ENCODE measurements at places on chromosomes 2 and 18.

GRCh38 chr2:241128266-241128665 lies 21.0 kb downstream of the PASK start:
- DNase-seq: no peak

DNA sequence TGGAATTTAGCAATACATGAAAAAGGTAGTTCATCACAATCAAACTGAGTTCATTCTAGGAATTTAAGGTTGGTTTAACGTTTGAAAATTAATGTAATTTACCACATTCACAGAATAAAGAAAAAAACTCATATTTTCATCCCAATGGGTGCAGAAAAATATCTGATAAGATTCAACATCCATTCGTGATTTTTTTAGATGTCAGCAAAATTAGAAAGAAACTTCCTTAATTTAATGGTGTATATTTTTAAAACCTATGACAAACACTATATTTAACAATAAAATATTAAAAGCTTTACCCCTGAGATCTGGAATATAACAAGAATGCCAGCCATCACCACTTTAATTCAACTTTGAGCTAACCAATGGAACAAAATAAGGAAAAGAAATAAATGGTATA lies 208.7 kb upstream of the CHAC2 start:
- no peak for DNase-seq

DNA sequence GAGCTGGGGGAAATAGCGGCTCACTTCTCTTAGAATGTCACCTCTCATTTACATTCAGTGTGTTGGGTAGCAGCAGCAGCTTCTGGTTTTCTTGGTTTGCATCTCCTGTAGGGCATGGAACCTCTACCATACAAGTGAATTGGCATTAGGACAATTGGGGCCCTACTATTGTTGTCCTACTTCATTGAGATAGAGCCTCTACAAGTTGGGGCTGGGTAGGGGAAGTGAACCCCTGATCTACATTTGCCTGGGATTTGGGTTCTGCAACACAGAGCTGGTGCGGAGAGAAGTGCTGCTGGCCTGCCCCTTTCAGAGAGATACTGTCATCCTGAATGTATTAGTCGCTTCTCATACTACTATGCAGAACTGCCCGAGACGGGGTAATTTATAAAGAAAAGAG lies 391.6 kb upstream of the HS6ST1 start:
- DNase-seq: no peak

- DNase-seq: no peak
Observed at GRCh38 chr2:120239488-120240287, 13.0 kb upstream of the RALB start.

GRCh38 chr2:45716915-45717314 lies 65.4 kb downstream of the PRKCE start:
- DNase-seq: no peak

GRCh38 chr2:8794923-8795825 lies 42.2 kb downstream of the KIDINS220 start:
- DNase-seq: no peak

GRCh38 chr2:174611854-174612253 lies 14.2 kb upstream of the WIPF1 start:
- no peak for DNase-seq

- DNase-seq: no peak
Observed at GRCh38 chr2:169384816-169385215, 22.5 kb upstream of the LRP2 start.

- no peak for DNase-seq
Observed at GRCh38 chr2:84238907-84239306, 220.2 kb downstream of the SUCLG1 start.

DNA sequence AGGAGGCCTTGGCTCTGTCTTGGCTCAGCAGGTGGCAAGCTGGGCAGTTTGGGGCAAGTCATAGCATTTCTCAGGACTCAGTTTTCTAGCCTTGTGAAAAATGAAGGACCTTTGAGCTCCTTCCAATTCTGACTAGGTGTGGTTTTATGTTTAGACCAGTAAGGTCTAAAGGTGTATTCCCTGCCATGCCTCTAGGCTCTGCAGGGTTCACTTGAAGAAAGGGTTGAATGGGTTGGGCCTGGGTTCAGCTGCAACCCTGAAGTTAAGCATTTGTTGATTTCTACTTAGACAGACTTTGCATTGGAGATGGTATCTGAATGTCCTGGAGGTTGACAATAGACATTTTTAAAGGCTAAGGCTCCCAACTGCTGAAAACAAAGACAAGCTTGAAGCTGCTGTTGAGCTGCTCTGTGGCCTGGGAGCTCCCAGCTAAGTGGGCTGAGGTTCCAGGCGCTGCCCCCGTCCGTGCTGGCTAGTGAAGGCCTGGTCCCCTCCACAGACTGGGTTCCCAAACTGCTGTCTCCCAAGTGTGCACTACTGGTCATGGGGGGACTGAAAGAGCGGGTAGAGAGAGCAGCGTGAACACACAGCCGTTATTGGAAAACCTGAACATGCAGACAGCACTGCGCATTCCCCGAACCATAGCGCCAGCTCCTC lies 100.7 kb upstream of the SMAD7 start:
- DNase-seq: no peak

DNA sequence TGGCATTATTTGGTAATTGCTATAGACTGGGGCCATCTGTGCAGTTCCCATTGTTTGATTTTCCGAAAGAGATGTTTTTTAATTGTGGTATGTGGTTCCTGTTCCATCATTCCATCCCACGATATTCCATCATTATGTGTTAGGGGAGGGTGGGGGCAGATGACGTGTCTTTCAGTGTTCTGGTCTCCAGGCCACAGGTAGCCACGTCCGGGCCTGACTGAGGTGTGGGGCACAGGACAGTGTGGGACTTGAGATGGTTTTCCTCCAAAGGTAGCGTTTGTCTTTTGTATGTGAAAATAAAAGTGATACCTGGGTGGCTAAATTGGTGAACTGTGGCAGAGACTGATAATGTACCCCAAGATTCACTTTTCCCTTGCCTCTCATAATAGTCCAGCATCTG lies 192.2 kb upstream of the HAAO start:
- no peak for DNase-seq

DNA sequence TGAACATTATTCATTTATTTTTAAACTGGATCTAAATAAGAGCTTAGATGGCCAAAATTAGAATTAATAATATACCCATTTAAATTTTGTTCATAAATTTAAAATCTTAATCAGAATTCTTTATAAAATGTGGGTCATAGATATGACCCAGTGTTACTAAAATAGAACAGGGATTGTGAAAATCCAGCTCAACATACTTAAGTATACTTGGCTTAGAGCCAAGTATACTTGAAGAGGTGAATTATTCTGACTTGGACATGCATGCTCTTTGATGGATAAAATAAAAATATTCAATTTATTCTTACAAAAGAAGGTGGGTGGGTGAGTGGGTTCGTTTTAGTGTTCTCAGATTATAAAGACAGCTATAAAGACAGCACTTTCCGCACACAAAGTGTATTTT lies 70.7 kb downstream of the SPOPL start:
- no peak for DNase-seq

DNA sequence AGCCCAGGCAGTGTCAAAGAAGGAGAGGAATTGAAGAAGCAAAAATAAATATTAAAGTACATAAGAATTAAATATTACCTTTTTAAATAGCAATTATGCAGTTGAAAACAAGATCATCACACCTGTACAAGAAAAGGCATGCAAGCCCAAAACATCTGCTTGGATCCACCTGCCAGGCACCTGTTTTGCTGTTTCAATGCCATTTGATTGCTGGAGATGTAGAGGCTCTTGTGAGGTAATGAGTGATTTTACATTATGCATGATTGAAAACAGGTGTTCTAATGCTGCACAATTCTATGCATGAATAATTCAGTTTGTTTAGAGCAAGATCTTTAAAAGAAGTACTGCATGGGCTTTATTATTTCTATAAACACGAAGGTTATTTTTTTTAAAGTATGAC lies 700.6 kb upstream of the ZEB2 start:
- no peak for DNase-seq

DNA sequence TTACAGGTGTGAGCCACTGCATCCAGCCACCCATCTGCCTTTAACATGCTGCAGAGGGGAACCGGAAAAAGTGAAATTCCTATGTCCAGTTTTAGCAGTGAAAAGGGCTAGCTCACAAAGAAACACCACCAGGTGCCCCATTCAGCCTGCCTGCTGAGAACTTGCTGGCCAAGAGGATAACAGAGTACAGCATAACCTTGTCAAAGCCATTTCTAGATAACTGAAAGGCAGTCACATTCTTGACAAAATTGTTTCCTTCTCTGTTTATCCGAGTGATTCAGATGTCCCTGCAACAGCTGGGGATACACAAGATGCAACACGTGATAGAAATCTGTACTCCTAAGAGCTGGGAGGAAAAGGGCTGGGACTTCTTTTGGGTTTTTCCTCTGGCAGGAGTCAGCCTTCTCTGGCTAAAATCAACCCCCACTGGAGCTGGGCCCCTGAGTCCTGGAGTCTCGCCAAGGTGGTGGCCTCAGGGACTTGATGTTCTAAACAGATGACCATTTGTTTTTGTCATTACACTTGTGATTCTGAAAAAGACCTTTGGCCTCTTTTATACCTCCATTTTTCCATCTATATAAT lies 505.4 kb downstream of the BCL11A start:
- DNase-seq: no peak

DNA sequence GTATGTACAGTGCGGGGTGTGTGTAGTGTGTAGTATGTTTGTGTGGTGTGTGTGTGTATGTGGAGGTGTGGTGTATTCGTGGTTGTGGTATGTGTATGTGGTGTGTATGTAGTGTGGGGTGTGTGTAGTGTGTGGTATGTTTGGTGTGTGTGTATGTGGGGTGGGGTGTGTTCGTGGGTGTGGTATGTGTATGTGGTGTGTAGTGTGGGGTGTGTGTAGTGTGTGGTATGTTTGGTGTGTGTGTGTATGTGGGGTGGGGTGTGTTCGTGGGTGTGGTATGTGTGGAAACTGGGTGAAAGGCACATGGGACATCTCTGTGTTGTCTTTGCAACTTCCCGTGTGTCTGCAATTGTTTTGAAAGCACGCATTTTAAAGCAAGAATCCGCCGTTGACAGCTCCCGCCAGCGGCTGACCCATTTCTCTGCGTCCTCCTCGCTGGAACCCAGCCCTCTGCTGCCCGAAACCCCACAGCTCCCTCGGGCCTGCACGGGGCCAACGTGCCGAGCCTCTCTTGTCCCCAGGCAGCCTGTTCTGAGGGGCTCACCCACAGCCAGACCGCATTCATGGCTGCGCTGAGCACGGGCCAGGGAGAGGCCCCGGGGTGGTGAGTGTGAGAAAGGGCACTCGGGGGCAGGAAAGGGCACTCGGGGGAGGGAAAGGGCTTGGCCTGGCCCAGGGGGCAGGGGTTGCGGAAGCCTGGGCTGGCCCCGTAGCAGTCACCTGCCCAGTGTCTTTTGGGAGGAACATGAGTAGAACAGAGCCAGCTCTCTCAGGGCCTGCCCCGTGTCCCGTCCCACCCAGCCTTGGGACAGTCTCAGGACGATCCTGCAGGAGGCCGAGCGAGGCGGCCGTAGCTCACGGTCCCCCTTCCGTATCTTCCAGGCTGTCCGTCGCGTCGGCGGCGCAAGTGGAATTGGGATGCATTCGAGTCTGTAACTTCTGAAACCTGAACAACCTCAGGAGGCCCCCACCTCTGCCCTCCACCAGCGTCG lies 61.4 kb downstream of the TWIST2 start:
- DNase-seq: no peak

- DNase-seq: no peak
Observed at GRCh38 chr2:206160125-206160806, 571 bp downstream of the EEF1B2 start.
